ENCODE measurements at places on chromosomes 5 and 9. TPM values are rescaled to one million over a fixed set of nuclear protein-coding genes. Genes with fewer than 3 reads are reported as not detected.

DNA sequence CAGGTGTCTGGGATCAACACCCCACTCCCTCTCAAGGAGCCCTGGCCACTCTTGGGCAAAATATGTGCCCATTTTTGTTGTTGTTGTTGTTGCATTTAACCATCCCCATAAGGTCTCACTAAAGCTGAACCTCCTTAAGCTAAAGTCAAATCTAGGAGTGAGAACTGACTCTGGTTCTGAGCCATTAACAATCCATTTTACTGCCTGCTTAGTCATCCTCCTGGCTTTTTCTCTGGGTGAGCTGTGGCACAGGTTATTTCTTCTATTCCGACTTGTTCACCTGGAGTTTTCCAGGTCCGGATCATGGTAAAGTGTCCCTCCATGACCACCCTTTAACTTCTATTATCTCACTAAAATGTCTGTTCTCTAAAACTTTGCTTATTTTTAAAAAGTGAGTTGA lies 85.2 kb downstream of the CAMK4 start:
- peak overlapping the region; percentile 15 for H3K27ac ChIP-seq
- peaks cover 23% of the 10 kb centered on the region for H3K4me1 ChIP-seq
- H3K27me3 ChIP-seq, result no peaks in the 10 kb centered on the region
- no peak overlapping the region for H3K4me3 ChIP-seq

GRCh38 chr5:142770650-142771609 lies 753 bp downstream of the ARHGAP26 start:
- peak overlapping the region; percentile 90 for H3K27ac ChIP-seq
- peak overlapping the region; percentile 91 for H3K4me3 ChIP-seq
- H3K4me1 ChIP-seq, result peaks cover 24% of the 10 kb centered on the region
- H3K36me3 ChIP-seq, result no peaks in the 10 kb centered on the region

The PAPPA gene
- not detected for polyA plus RNA-seq

- no peaks in the 10 kb centered on the region for H3K4me1 ChIP-seq
- no peaks in the 10 kb centered on the region for H3K27me3 ChIP-seq
- DNase-seq, result no peak
- no peaks in the 10 kb centered on the region for H3K36me3 ChIP-seq
Measured at GRCh38 chr5:172313915-172314314, 30.4 kb upstream of the UBTD2 start.

DNA sequence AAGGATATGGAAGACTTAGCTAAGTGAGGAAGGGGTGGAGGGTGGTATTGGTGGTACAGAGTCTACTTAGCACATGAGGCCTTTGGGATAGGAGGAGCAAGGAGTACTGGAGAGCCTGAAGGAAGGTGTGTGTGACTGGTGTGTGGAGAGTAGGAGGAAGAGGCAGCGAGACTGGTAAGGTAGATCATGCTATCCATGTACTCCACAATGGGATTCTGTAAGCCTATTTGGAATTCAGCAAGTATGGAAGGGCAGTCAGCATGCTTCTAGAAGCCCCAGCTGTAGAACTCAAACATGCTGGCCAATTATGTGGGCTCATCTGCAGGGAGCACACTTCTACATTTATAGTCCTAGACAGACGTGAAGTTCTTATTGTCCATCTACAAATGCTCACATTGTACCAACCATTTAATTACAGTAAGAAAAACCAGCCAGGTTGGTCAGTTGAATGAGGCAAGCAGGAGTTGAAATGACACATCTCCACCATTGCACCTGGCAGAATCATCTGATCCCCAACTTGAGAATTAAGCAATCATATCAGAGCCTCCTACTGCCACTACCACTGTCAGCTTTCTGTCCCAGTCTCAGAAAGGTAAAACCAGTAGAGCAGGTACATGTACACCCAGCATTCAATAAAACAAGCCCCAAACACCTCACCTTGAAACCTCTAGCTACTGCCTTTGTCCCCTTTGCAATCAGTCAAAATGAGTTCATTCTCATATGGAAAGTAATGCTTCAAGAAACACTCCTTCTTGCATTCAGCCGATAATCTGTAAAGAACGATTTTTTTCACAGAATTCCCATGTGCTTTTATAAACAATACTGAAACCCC lies 60.9 kb upstream of the GLRX start:
- peaks cover under 1% of the 10 kb centered on the region for H3K36me3 ChIP-seq
- no peak overlapping the region for H3K27ac ChIP-seq
- H3K4me1 ChIP-seq, result no peaks in the 10 kb centered on the region
- no peaks in the 10 kb centered on the region for H3K27me3 ChIP-seq
- DNase-seq, result no peak

DNA sequence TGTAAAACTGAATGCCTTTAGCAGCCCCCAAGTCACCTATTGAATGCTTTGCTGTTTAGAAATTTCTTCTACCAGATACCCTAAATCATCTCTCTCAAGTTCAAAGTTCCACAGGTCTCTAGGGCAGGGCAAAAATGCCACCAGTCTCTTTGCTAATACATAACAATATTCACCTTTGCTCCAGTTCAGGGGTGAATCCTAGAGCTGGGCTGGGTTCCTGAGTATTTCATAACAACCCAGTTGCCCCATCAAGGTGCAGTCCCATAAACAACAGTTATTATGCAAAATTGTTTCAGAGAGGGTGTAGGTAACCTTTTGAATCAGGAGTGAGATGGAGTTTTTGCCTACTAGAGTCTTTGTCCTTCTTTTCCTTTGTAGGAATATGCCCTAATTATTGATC lies 19.0 kb upstream of the C1QTNF3 start:
- H3K4me3 ChIP-seq, result no peak overlapping the region
- H3K4me1 ChIP-seq, result no peaks in the 10 kb centered on the region
- no peaks in the 10 kb centered on the region for H3K27me3 ChIP-seq
- DNase-seq, result no peak
- peaks cover 15% of the 10 kb centered on the region for H3K36me3 ChIP-seq

GRCh38 chr9:134992755-134993124 lies 75.0 kb upstream of the FCN1 start:
- no peaks in the 10 kb centered on the region for H3K4me1 ChIP-seq
- no peak for DNase-seq
- H3K36me3 ChIP-seq, result no peaks in the 10 kb centered on the region
- no peak overlapping the region for H3K4me3 ChIP-seq

The AQP3 gene
- polyA plus RNA-seq, result 166 TPM

DNA sequence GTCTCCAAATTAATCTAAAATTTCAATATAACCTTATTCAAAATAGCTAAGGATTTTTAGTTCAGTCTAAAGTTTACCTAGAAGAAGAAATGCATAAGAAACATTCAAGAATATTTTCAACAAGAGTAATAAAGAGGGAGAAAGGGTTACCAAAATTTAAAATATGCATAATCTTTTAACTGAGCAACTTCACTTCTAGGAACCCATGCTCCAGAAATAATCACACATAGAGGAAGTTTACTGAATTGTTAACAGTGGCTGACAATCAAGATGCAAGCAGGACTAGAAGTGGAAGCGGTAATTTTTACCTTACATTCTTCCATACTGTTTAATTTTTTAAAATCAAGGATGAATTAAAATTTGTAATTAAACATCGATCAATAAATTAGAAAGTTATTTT lies 1.9 kb downstream of the PJA2 start:
- H3K27me3 ChIP-seq, result no peaks in the 10 kb centered on the region
- peak overlapping the region; percentile 97 for H3K27ac ChIP-seq
- peaks cover 17% of the 10 kb centered on the region for H3K36me3 ChIP-seq
- DNase-seq, result no peak

GRCh38 chr9:85079349-85079748 lies 409.8 kb downstream of the NTRK2 start:
- DNase-seq, result no peak
- no peaks in the 10 kb centered on the region for H3K4me1 ChIP-seq
- H3K27ac ChIP-seq, result no peak overlapping the region
- H3K36me3 ChIP-seq, result no peaks in the 10 kb centered on the region
